ENCODE measurements at places on chromosomes 5 and 9. TPM values are rescaled to one million over a fixed set of nuclear protein-coding genes. Genes with fewer than 3 reads are reported as not detected.

DNA sequence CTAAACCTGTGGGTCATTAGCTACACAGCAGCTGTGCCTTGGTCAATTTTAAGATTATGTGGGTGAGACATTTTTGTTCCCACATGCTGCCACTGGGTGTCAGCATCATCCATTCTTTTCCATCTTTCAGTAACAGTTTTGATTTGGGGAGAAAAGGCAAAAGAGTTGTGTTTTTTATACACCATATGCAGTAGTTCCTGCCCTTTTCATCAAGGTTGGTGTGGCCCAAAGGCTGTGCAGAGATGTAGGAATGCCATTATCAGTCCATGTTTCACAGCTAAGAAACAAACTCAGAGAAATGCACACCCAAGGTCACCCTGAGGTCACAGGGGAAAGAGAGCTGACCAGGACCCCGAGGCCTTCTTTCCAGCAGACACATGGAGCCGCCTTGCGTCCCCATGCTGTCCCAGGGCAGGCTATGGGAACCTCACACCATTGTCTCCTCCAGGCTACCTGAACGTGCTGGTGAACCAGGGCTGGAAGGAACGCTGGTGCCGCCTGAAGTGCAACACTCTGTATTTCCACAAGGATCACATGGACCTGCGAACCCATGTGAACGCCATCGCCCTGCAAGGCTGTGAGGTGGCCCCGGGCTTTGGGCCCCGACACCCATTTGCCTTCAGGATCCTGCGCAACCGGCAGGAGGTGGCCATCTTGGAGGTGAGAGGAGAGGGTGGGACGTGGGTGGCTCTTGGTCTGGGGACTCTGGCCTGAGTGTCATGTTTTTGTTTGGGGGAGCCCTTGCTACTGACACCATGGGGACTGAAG is 27.8 kb upstream of the GRPEL2 start:
- H3K27ac ChIP-seq = no peak overlapping the region
- no peak overlapping the region for H3K4me3 ChIP-seq
- no peaks in the 10 kb centered on the region for H3K27me3 ChIP-seq
- DNase-seq = no peak
- H3K36me3 ChIP-seq = no peaks in the 10 kb centered on the region
- no peaks in the 10 kb centered on the region for H3K4me1 ChIP-seq

DNA sequence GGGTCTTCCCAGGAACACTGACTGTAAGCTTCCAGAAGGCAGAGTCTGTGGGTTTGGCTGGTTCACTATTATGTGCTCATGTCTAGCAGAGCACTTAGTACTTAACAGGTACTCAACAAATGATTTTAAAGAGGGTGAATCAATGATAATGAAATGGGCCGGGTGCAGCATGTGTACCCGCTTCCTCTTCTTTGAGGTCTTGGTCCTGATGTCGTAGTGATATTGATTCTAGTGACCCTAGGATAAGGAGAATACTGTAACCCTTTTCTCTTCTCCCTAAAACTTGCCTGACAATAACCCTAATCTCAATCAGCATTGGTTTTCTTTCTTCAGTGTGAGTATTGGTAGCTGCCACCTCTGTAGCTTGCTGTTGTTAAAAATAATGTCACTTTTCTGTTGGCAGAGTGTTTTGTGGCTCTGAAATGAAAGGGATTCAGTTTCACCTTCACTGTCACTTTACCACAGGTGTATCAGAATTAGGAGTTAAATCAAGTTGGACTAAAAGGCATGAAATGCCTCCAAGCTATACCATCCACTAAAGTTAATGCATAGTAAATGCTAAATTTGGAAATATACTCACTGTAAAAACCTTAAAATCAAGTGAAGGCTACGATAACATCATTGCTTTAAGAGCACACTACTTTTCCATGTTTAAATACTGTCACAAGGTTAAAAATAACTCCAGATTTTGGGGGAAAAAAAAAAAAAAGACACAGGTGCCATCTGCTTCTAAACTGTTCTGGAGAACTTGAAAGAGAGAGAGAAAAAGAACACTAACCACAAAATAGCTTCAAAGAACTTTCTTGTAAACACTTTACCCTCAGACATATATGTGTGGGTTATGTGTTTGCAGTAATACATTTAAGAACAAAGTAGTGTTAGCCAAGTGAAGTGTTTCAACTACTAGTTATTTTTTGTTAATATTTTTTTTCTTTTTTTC is 6.0 kb downstream of the CAMK4 start:
- H3K27me3 ChIP-seq = no peaks in the 10 kb centered on the region
- no peaks in the 10 kb centered on the region for H3K4me1 ChIP-seq
- no peaks in the 10 kb centered on the region for H3K36me3 ChIP-seq

- H3K4me3 ChIP-seq = no peak overlapping the region
- H3K27me3 ChIP-seq = no peaks in the 10 kb centered on the region
- H3K27ac ChIP-seq = peak overlapping the region; percentile 55
- no peak for DNase-seq
- no peaks in the 10 kb centered on the region for H3K4me1 ChIP-seq
Measured at GRCh38 chr5:88887342-88887741, 4.4 kb upstream of the MEF2C start.

OSMR gene
- total RNA-seq = 32.2 TPM

ACSL6 gene
- total RNA-seq = 0.33 TPM

DNA sequence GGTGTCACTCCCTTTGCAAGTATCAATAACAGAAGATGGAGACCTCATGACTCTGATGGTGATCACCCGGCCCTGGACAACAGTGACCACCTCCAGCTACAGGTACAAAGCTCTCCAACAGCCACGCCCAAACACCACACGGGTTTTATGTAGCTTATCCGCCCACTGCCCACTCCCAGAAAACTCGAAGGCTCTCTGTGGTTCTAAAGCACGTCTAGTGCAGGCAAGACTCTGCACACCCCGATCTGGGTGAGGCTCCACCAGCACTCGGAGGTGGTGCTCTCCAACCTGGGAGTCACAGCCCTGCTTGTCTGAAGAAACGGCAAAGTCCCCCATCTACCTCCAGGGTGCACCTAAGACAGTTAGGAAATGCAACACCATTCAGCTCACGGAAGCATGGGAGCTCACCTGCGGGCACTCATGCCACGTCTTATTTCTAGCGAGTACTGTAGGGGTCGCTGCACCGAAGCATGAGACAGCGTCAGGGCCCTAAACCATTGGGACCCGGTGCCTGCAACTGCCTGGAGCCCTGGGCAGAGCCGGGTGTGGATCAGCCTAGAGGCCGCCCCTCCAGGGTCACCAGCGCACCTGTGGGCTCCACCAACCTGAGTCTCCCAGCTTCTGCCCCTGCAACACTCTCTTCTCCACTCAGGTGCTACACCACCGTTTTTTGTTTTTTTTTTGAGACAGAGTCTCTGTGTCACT is 58.1 kb upstream of the ZNF354A start:
- H3K4me1 ChIP-seq = no peaks in the 10 kb centered on the region
- H3K36me3 ChIP-seq = no peaks in the 10 kb centered on the region
- no peak for DNase-seq

- DNase-seq = peak; percentile 90
- peak overlapping the region; percentile 35 for H3K27ac ChIP-seq
- no peaks in the 10 kb centered on the region for H3K27me3 ChIP-seq
- no peaks in the 10 kb centered on the region for H3K4me1 ChIP-seq
- H3K4me3 ChIP-seq = peak overlapping the region; percentile 4
- no peaks in the 10 kb centered on the region for H3K36me3 ChIP-seq
Measured at GRCh38 chr9:92097997-92098482, 17.2 kb downstream of the SPTLC1 start.

DNA sequence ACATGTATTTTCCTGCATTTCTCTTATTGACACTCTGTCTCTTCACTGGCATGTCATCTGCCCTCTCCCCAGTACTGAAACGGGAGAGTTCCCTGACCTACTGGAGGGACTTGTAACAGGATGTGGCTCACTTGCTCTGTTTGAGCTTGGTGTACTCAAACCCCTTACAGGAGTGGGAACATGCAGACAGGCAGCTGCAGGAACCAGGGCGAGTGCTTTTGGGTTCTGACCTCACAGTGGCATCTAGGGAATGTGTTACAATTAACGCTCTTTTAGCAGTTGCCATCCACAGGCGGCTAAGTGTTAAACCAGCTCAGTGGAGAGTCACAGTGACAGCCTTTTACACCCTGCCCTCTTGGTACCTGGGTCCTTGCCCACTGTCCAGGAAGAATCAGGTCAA is 300.3 kb upstream of the GRAMD2B start:
- no peaks in the 10 kb centered on the region for H3K27me3 ChIP-seq
- no peaks in the 10 kb centered on the region for H3K4me1 ChIP-seq
- DNase-seq = no peak
- no peak overlapping the region for H3K4me3 ChIP-seq
- no peak overlapping the region for H3K27ac ChIP-seq

- no peak overlapping the region for H3K4me3 ChIP-seq
- H3K36me3 ChIP-seq = no peaks in the 10 kb centered on the region
- H3K4me1 ChIP-seq = no peaks in the 10 kb centered on the region
- no peaks in the 10 kb centered on the region for H3K27me3 ChIP-seq
Measured at GRCh38 chr9:69527454-69527853, 144.7 kb downstream of the APBA1 start.

DNA sequence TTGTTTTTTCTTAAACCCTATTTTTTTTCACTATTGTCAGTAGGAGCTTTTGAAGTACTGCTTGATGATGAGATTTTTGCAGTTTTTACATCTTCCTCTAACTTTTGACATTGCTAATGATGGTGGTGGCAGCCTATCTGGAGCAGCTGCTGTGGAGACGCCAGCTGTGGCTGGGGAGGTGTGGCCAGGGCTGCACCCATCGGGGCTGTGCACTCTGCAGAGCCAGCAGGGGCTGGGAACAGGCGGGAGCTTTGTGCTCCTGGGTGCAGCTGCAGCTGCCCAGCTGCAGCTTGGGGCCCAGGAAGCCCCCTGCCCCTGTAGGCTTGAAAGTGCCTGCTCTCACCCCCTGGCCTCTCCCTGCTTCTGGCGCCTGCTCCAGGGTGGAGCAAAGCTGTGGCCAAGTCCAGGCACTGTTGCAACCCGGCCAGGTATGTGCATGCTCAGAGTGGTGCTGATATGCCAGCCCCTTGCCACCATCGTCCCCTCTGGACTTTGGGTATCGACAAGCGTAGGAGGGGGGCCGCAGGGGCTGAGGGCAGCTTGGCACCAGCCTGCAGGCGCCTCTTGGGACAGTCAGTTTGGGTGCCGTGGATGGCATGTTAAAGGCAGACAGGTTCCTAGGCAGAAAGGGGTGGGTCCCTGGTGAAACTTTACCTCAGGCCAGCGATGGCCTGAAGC is 39.2 kb downstream of the FER start:
- no peaks in the 10 kb centered on the region for H3K27me3 ChIP-seq
- no peak overlapping the region for H3K27ac ChIP-seq
- no peaks in the 10 kb centered on the region for H3K36me3 ChIP-seq

DNA sequence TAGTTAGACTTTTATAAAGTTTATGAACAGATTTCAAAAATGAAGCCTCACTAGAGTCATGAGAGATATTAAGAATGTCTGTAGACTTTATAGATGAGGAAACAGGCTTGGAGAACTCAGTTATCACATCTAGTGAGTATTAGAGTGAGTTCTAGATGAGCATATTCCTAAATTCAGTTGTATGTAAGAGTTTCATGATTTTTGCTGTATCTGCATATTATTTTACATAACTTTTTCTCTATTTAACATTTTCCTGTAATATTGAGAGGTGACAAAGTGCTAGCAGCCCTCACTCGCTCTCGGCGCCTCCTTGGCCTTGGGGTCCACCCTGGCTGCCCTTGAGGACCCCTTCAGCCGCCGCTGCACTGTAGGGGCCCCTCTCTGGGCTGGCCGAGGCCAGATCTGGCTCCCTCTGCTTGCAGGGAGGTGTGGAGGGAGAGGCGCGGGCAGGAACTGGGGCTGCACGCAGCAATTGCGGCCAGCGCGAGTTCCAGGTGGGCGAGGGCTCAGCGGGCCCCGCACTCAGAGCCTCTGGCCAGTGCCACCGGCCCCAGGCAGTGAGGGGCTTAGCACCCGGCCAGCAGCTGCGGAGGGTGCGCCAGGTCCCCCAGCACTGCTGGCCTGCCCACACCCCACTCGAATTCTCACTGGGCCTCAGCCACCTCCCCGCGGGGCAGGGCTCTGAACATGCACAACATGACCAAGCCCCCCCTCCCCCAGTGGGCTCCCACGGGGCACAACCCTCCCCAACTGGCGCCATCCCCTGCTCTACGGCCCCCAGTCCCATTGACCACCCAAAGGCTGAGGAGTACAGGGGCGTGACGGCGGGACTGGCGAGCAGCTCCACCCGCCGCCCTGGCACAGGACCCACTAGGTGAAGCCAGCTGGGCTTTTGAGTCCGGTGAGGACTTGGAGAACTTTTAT is 182.1 kb downstream of the TLE1 start:
- H3K4me3 ChIP-seq = no peak overlapping the region
- no peaks in the 10 kb centered on the region for H3K36me3 ChIP-seq
- DNase-seq = no peak
- H3K27me3 ChIP-seq = no peaks in the 10 kb centered on the region

DNA sequence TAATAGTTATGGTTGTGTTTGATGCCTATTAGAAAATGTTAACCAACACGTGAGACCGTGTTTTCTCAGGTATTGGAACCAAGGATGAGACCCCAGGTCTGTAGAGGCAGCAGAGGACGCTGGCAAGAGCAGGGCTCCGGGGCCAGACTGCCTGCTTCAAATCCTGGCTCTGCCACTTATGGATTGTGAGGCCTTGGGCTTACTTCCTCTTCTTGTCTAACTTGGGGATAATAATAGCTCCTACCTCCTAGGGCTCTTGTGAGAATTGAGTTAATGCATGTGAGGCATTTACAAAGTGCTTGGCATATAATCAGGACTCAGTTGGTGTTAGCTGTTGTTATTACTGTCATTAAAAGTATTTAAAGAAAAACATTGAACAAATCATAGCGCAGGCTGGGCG is 85.5 kb upstream of the PITX1 start:
- no peaks in the 10 kb centered on the region for H3K36me3 ChIP-seq
- no peak overlapping the region for H3K27ac ChIP-seq
- H3K27me3 ChIP-seq = peaks cover 3% of the 10 kb centered on the region
- H3K4me1 ChIP-seq = no peaks in the 10 kb centered on the region

- H3K4me3 ChIP-seq = no peak overlapping the region
- H3K27me3 ChIP-seq = no peaks in the 10 kb centered on the region
- H3K27ac ChIP-seq = no peak overlapping the region
- H3K4me1 ChIP-seq = no peaks in the 10 kb centered on the region
- H3K36me3 ChIP-seq = no peaks in the 10 kb centered on the region
Measured at GRCh38 chr9:13113751-13114150, 165.7 kb downstream of the MPDZ start.

- no peak for DNase-seq
- no peak overlapping the region for H3K4me3 ChIP-seq
- H3K27ac ChIP-seq = no peak overlapping the region
- no peaks in the 10 kb centered on the region for H3K4me1 ChIP-seq
Measured at GRCh38 chr9:108591121-108591520, 264.7 kb downstream of the ACTL7B start.

- no peaks in the 10 kb centered on the region for H3K4me1 ChIP-seq
- H3K4me3 ChIP-seq = no peak overlapping the region
- DNase-seq = no peak
- H3K27ac ChIP-seq = no peak overlapping the region
- H3K36me3 ChIP-seq = no peaks in the 10 kb centered on the region
Measured at GRCh38 chr5:93995126-93995621, 253.8 kb upstream of the POU5F2 start.

GRCh38 chr5:139243425-139243970 is 45.3 kb upstream of the SIL1 start:
- H3K4me3 ChIP-seq = no peak overlapping the region
- DNase-seq = no peak
- no peaks in the 10 kb centered on the region for H3K4me1 ChIP-seq
- H3K36me3 ChIP-seq = no peaks in the 10 kb centered on the region
- no peaks in the 10 kb centered on the region for H3K27me3 ChIP-seq

- H3K27me3 ChIP-seq = no peaks in the 10 kb centered on the region
- H3K27ac ChIP-seq = no peak overlapping the region
- no peaks in the 10 kb centered on the region for H3K4me1 ChIP-seq
Measured at GRCh38 chr5:126143622-126144021, 279.6 kb upstream of the GRAMD2B start.

GRCh38 chr5:87029951-87030350 is 237.7 kb upstream of the RASA1 start:
- H3K36me3 ChIP-seq = no peaks in the 10 kb centered on the region
- no peaks in the 10 kb centered on the region for H3K4me1 ChIP-seq
- H3K27ac ChIP-seq = no peak overlapping the region
- no peak overlapping the region for H3K4me3 ChIP-seq
